Urinary bladder (tissue), 4 donors: ENCODE measurements at places on chromosomes 2 and 18. TPM values are rescaled to one million over a fixed set of nuclear protein-coding genes. Genes with fewer than 3 reads are reported as not detected.

LINC00305 gene
- total RNA-seq = not detected

TUBA3E gene
- not detected for total RNA-seq

BMP10 gene
- not detected for total RNA-seq

UGT1A1 gene
- 1.9 TPM for total RNA-seq

CCDC102B gene
- total RNA-seq = 114 TPM

CYB5A gene
- total RNA-seq = 84.3 TPM

RESP18 gene
- not detected for total RNA-seq

IL1A gene
- 1.9 TPM for total RNA-seq

LIMS2 gene
- 18.7 TPM for total RNA-seq

ZBTB7C gene
- total RNA-seq = 8.6 TPM

AGBL5 gene
- 12.0 TPM for total RNA-seq

SYT4 gene
- total RNA-seq = 6.2 TPM
